ENCODE measurements at places on chromosomes 11 and 22.
A peak's percentile ranks its signal among the peaks of the same experiment; 100 is the strongest.

- no peak for DNase-seq
Observed at GRCh38 chr11:105589346-105589745, 20.5 kb upstream of the GRIA4 start.

GRCh38 chr22:30079952-30080533, at the start of gene HORMAD2:
Gene HORMAD2, plus strand, starts transcription at chr22:30080464. Its CDS starts 13,489 bp downstream, at chr22:30093953.
- DNase-seq = no peak

DNA sequence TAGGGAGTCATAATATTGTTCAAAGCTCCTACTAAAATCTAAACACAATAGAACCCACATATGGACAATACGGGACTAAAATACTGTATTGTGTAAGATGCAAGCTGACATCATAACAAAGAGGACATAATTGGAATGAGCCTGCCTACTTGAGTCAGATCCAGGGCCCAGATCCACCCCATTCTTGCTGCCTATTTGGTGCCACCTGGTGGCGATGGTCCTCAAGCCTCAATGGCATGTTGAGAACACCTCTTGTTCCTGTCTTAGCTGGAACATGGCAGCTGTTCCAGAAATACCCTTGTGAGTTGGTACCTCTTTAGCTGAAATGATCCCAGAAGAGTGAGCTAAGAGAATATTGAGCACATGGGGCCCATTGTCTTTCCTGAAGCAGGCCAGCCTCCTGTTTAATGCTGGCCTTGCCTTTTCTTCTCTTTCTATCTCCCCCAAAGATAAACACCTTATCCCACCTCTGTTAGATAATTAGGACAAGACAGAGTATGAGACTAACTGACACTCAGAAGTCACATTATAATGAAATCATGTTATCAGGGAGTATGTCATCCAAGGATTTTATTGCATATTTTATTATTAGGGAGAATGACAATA, 680.9 kb upstream of the ANO5 start:
- no peak for DNase-seq

GRCh38 chr11:1342946-1343345, 33.5 kb upstream of the TOLLIP start:
- no peak for DNase-seq

DNA sequence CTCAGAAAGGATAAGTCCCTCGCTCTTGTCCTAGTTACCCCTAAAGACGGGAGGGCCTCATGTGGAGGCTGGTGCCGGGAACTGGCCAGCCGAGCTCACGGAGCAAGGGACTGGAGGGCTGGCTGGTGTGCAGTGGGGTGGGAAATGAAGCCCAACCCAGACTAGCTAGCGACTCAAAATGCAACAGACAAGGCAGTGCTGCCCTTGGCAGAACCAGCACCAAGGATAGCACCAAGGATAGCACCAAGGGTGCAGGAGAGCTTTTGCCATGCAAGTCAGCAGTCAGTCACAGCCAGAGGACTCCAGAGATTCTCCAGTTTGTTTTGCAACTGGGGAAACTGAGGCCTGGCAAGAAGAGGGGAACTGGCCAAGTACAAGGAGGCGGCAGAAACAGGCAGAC, 6.5 kb upstream of the BATF2 start:
- peak; percentile 17 for DNase-seq

GRCh38 chr11:59839615-59840014, 5.7 kb downstream of the CBLIF start:
- DNase-seq = no peak

DNA sequence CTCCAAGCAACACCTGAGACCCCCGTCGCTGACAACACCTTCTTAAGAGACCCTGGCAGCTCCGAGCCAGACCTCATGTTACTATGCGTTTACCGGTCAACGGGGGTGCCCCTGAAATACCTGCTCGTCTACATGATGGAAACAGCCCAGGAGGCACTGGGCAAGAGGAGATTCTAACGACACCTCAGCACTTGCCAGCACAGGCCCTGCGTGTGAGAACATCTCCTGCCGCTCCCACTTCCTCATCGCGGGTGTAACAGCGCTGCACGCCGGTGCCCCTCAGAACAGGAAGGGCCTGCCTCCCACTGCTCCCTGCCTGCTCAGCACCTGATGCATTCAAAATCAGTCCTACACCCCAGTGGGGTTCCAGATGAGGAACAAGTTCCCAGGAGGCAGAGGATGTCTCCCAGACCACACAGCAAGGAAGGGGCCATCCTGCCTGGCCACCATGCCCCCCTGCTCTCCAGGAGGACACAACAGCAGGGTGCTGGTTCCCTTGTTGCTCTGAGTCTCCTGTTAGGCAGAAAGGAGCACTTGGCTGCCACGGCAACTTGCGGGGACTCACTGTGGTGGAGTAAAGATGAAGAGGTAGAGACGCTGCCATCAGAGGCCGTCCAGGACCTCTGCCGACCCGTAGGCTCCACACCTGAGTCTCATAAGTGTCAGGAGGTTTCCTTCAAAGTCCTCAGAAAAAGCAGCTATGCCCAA, 2.1 kb downstream of the TOLLIP start:
- DNase-seq = no peak

GRCh38 chr11:47915374-47915773, 65.0 kb upstream of the PTPRJ start:
- DNase-seq = no peak

DNA sequence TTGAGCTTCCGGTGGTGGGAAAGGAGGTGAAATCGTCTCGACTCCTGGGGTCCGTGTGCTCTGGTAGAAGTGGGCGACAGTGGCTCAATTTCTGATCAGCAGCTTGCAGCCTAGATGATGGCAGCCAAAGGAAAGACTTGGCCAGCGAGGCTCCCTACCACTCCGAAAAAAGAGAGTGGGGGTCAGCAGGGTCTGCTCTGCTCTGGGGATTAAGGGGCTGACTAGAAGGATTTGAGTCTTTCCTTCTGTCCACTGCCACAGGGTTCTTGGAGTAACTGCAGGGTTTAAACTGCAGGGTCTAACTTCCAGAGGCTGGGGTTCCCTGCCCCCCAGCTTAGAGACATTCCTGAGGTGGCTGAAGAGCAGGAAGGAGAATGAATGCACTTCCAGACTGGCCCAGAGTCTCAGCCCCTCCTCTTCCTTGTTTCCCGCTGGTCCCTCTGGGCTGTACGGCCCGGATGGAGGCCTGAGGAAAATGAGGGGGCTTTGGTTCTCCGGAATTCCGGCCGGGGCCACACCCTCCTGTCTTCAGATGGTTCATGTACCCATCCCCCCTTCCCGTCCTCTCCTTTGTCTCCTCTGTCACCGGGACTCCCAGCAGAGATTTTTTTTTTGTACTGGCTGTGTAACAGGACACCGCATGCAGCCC, 907 bp downstream of the SERPINH1 start:
- DNase-seq = no peak

DNA sequence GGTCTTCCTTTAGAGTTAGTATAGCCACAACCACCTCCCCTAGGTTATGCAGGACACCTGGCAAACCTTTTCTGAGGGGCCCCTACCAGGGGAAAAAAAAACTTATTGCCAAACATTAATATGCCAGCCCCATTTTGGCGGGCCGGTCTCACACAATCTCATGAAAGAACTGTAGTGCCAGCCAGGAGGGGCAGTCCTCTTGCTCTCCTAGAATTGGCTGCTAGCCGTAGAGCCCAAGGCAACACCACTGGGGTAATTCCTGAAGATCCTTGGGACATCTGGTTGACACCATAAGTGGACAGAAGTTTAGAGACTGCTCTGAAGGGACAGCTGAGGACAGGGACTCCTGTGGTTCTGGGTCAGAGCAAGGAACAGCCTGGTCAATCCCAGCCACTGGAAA, 24.2 kb downstream of the NAV2 start:
- no peak for DNase-seq

- DNase-seq = no peak
Observed at GRCh38 chr22:24164940-24165339, 16.3 kb upstream of the SUSD2 start.

- no peak for DNase-seq
Observed at GRCh38 chr11:61067782-61068446, 34.4 kb upstream of the CD5 start.

GRCh38 chr22:46453006-46453828, 84.2 kb downstream of the CELSR1 start:
- DNase-seq = no peak

DNA sequence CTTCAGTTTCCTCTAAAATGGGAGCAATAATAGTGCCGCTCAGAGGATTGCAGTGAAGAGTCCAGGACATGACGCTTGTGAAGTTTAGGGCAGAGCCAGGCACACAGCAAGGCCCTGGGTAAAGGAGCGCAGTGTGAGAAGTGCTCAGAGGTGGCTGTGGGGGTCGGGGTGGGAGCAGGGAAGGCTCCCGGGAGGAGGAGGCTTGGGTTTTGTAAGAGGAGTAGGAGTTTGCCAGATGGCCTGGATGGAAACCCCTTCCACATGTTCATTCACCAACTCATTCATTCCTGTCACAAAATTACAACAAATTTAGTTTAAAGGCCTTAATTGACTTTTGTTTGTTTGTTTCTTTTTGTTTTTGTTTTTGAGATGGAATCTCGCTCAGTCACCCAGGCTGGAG, 17.0 kb downstream of the CRYBB2 start:
- no peak for DNase-seq

GRCh38 chr11:125378571-125378970, 117.5 kb downstream of the FEZ1 start:
- DNase-seq = no peak

GRCh38 chr11:60834742-60835533, 7.0 kb upstream of the CCDC86 start:
- DNase-seq = no peak

DNA sequence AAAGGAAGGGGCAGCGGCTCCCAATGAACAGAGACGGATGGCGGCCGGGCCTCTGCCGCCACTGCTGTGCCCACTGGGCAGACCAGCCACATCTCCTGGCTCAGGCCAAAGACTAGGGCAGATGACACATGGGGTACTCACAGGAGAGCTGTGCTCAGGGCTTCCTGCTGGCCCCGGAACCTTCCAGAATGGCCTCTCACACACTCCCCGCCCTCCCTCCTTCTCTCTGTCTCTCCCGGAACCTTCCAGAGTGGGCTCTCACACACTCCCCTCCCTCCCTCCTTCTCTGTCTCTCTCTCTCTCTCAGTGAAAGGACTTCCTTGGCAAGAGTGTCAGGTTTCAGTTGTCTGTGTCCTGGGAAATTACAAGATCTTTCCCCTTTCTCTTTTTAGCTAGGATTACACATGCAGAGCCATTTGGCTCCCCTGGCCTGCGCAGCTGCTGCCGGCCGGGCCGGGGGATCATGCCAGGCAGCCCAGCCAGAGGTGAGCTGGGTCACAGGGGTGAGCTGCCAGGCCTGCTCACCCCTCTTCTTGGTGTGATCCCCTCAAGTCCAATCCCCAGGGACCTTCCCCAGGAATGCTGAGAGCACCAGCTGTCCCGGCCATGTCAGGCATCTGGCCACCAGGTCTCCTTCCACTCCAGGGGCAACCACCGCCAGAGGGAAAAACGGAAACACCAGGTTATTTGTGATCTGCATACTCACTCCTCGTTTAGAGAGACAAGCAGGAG, 45.3 kb upstream of the ADA2 start:
- no peak for DNase-seq

GRCh38 chr22:50190941-50191741, 5.4 kb downstream of the TRABD start:
- no peak for DNase-seq

- no peak for DNase-seq
Observed at GRCh38 chr22:36982136-36982535, 37.1 kb downstream of the TST start.

DNA sequence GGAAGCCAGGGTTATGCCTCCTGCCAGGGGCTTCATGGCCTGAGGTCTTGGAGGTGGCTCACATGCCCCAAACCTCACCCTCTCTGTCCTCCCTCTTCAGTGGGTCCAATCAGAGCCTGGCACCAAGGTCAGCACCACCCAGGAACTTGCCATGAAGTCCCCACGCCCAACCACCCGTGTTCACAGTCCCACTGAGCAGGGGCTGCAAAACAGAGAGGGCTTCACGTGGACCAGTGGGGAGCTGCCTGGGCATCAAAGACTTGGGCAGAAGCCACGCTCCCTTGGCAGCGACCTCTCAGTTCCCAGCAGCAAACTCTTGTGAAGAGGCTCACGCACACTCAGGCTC, 425.8 kb upstream of the B3GAT1 start:
- no peak for DNase-seq

- peak; percentile 78 for DNase-seq
Observed at GRCh38 chr22:25747245-25747944, 5.4 kb downstream of the MYO18B start.

DNA sequence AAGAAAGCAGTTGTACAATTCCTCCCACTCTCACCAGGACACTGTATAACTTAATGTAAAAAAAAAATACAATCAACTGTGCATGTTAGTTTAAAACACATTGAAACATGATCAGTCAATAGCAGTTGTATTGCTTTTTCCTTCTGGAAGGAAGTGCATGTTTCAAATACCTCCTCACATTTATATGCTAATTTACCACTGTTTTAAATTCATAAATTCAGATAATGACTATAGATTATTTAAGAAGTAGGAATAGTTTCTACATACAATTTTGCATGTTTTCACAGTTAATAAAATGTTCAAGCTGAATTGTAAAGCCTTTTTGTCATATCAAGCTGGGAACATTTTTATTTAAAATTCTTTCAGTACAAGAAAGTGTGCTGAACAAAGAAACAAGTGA, 3.3 kb downstream of the GRIA4 start:
- no peak for DNase-seq

DNA sequence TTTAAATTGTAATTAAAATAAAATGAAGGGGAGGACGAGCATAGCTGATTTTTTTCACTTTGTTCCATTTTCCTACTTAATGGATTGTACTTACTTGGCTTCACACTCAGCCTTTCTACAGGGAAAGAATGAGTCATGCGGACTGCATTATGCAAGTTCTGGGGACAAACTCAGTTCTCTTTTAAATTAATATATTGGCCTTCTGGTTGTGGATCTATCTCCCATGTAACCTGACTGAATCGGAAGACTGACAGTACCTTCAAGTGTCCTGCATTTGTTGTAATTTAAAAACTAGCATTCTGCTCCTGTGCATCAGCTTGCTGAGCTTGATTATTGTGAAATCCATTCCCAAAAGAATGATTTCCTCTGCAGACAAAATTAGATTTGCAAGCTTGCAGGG, 12.2 kb downstream of the OR8D1 start:
- DNase-seq = no peak

DNA sequence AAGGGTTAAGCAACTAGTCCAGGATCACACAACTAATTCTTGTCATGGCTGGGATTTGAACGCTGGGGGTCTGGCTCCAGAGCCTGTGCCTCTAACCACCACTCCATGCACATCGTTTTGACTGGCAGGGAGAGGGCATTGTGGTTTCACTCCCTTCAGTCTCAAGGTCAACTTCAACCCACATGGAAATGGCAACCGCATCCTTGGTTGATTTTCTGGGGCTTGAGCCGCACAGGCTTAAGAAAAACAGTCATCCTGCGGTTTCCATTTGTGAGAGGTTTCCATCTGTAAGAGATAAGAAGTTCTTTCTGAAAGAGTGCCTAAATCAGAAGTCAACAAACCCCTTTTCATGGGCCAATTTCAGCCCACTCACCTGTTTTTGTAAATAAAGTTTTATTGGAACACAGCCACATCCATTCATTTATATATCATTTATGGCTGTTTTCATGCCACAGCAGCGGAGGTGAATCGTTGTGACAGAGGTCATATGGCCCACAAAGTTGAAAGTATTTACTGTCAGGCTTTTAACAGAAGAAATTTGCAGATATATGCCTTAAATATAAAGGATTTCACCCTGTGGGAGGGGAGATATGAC, 65.7 kb downstream of the SGSM1 start:
- DNase-seq = no peak

GRCh38 chr22:41713004-41713403, 13.7 kb downstream of the MEI1 start:
- no peak for DNase-seq

- no peak for DNase-seq
Observed at GRCh38 chr11:28702450-28702790, 594.2 kb downstream of the METTL15 start.

Data from GM04504 (cell line).